ENCODE measurements at places on chromosomes 7 and 10. TPM values are rescaled to one million over a fixed set of nuclear protein-coding genes. Genes with fewer than 3 reads are reported as not detected.

The HOXA4 gene
- 0.31 TPM for total RNA-seq

The SPDYE8 gene
- total RNA-seq: 0.13 TPM

The MASTL gene
- total RNA-seq: 9.9 TPM

The PAPOLB gene
- total RNA-seq: 0.10 TPM

The PNLIP gene
- not detected for total RNA-seq

The TMEM140 gene
- total RNA-seq: not detected

The HOXA3 gene
- 0.13 TPM for total RNA-seq

The GIMAP1 gene
- total RNA-seq: 3.6 TPM

The CTNNA3 gene
- total RNA-seq: 2.3 TPM

The ECHS1 gene
- 69.6 TPM for total RNA-seq

The NRCAM gene
- 2.2 TPM for total RNA-seq

The HOXA1 gene
- total RNA-seq: 3.5 TPM

The CDC14C gene
- not detected for total RNA-seq

The CFAP43 gene
- 0.56 TPM for total RNA-seq

The STAG3 gene
- total RNA-seq: 1.9 TPM

The SUN3 gene
- total RNA-seq: not detected

The ABCC2 gene
- 1.9 TPM for total RNA-seq

The HDAC9 gene
- 1.2 TPM for total RNA-seq

The ANKRD61 gene
- not detected for total RNA-seq

The GPR15LG gene
- total RNA-seq: not detected

The HOXA7 gene
- not detected for total RNA-seq

The CEP55 gene
- 3.5 TPM for total RNA-seq

The CYP3A4 gene
- total RNA-seq: not detected

The DOCK1 gene
- 116 TPM for total RNA-seq

The ADGRA1 gene
- not detected for total RNA-seq

The NKX6-2 gene
- not detected for total RNA-seq

The TAS2R5 gene
- 1.9 TPM for total RNA-seq

The CHAT gene
- 0.23 TPM for total RNA-seq

Data from endothelial cell (in vitro differentiated cells).